ENCODE measurements at places on chromosomes 11 and 22. TPM values are rescaled to one million over a fixed set of nuclear protein-coding genes. Genes with fewer than 3 reads are reported as not detected.

NXPE1 gene
- total RNA-seq = not detected

APOBEC3B gene
- 22.6 TPM for total RNA-seq

BTBD18 gene
- not detected for total RNA-seq

TTC12 gene
- 6.7 TPM for total RNA-seq

STIP1 gene
- total RNA-seq = 310 TPM

CDCA5 gene
- 47.9 TPM for total RNA-seq

ANKK1 gene
- not detected for total RNA-seq

KREMEN1 gene
- total RNA-seq = 3.7 TPM

NR1H3 gene
- total RNA-seq = 7.7 TPM

CASP4 gene
- 149 TPM for total RNA-seq

BIK gene
- 1.1 TPM for total RNA-seq

OTOG gene
- total RNA-seq = not detected

NNMT gene
- 76.6 TPM for total RNA-seq

MSANTD2 gene
- total RNA-seq = 14.1 TPM

ACRV1 gene
- not detected for total RNA-seq

KCNJ11 gene
- not detected for total RNA-seq

GVQW3 gene
- total RNA-seq = 3.0 TPM

AASDHPPT gene
- total RNA-seq = 58.6 TPM

TTLL1 gene
- total RNA-seq = 6.2 TPM

FOLR2 gene
- not detected for total RNA-seq

ANO1 gene
- not detected for total RNA-seq

SYCE3 gene
- not detected for total RNA-seq

APOA4 gene
- total RNA-seq = not detected

TEX12 gene
- not detected for total RNA-seq

RFPL2 gene
- not detected for total RNA-seq

OR5T1 gene
- not detected for total RNA-seq

GRIA4 gene
- total RNA-seq = 0.10 TPM
